Activated naive CD4-positive, alpha-beta T cell treated with anti-CD3 and anti-CD28 coated beads, Interleukin-2, amount 10 ng/mL, durations not matched to agents 7 days and 5 days (primary cell): ENCODE measurements at places on chromosomes 16 and 17.
A peak's percentile ranks its signal among the peaks of the same experiment; 100 is the strongest.

GRCh38 chr17:511001-511698 is 158.5 kb upstream of the RPH3AL start:
- no peak for DNase-seq

DNA sequence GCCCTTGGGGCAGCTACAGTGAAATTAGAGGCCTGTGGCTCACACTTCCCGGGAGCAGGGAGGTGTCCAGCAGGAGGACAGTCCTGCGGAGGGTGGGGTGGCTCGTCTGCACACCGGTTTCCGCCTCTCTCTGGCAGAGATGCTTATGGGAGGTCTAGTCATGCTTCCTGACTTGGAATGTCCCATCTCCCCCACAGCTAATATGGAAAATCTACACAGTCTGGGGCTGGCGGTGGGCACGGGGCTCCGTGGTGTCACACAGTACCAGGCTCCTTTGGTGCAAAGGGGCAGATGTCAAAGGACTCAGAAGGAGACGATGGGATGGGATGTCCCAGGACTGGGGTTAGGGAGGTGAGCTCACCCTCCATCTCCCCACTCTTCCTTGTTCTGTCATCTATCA is 44.1 kb upstream of the DOC2B start:
- DNase-seq, result peak; percentile 10

GRCh38 chr17:77662833-77663232 is 295.7 kb upstream of the TNRC6C start:
- DNase-seq, result no peak

DNA sequence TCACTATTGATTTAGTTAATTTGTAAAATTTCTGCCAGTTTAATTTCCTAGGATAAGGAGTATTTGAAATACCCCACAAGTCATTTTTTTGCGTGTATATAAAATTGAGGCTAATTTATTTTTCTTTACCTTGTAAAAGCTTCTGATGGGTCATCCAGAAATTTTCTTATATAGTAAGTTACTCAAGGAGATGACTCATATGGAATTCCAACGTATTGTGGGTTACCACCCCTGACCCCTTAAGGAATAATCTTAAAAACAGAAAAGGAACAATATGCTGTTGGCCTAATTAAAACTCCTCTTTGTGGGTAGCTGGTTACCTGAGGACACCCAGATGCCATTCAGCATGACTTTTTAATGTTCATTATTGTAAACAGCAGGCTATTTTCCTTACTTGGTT is 13.6 kb downstream of the HEATR6 start:
- DNase-seq, result no peak

- no peak for DNase-seq
Measured at GRCh38 chr16:83623091-83623730, 184.6 kb upstream of the HSBP1 start.

GRCh38 chr16:47956916-47957315 is 198.9 kb downstream of the ABCC12 start:
- no peak for DNase-seq

DNA sequence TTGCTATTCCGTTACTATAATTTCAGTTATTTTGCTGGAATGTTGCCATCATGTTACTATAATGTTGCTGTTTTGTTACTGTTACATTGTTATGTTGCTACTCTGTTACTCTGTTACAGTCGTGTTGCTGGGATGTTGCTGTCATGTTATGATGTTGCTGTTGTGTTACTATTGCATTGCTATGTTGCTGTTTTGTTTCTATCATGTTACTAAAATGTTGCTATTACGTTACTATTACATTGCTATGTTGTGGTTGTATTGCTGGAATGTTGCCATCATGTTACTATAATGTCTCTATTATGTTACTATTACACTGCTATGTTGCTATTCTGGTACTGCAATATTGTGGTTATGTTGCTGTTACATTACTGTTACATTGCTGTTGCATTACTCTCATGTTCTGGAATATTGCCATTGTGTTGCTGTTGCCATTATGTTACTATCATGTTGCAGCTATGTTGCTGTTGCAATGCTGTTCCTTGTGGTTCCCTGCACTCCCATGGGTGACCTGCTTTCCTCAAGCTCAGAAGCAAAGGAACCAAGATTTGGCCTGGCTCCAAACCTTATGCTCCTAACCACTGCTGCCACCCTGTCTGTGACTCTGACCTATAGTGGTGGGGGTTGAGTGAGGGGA is 64.4 kb downstream of the ABCC6 start:
- no peak for DNase-seq

GRCh38 chr17:82598256-82599119 is 49.8 kb downstream of the WDR45B start:
- DNase-seq, result no peak

DNA sequence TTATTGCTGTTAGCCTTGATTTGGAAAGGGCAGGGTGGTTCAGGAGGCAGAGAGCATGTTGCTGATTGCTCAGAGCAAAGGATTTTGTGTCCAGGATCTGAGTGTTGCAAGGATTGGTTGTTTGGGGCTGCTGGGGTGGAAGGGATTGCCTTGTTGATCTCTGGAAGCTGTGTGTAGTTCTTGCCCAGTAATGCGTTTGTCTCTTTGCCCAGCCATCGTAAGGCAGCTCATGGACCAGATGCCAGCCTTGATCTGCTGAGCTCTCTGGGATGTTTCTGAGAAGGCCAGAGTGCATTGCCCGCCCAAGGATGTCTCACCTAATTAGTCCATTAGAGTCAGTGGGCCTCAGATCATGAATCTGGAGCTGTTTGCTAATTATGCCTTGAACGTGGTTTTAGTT is 33.6 kb downstream of the NKD1 start:
- no peak for DNase-seq

GRCh38 chr17:60390186-60390585 is 1.7 kb downstream of the USP32 start:
- no peak for DNase-seq

- DNase-seq, result peak; percentile 17
Measured at GRCh38 chr17:144936-145670, 7.7 kb downstream of the SCGB1C2 start.

DNA sequence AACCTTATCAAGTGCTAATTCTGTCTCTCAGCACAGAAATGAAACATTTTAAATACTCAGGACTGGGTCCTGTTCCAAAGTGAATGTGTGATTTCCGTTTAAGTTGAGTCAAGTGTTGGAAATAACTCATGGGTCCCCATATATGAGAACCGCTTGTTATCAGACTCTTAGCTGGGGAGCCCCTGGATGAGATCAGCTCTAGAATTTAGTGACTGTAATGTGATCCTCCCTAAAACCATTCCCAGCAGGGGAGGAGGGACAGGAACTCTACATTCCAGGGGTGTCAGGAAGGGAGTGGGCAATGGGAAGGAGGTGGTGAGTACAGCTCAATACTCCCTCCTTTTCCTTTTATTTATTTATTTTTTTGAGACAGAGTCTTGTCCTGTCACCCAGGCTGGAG is 37.5 kb downstream of the OTOA start:
- no peak for DNase-seq

DNA sequence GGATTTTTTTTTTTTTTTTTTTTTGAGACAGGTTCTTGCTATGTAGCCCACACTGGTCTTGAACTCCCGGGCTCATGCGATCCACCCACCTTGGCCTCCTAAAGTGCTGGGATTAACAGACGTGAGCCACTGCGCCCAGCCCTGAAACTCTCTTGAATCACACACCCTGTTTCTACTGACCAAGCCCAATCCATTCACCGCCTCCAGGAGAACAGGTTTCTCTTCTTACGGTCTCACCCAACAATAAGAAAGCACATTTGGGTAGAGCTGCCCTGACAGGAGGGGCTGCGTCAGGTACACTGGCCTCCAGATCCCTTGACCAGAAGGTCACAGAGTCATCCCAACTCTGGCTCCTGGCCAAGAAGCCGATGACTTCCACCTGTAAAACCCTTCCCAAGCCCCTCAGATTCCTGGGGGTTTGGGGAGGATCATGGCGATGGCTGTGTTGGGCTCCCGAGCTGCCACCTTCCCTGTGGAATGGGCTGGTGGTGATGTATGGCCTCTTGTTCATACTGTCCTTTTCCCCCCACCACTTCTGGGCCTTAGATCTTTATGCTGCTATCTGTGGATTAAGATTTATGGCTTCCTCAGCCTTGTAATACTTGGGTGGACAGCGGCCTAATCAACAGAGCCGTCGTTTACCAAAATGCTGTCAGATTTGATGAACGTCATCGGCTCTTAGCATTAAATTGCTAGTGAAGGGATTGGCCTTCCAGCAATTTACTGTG is 89.1 kb downstream of the KATNIP start:
- DNase-seq, result no peak

DNA sequence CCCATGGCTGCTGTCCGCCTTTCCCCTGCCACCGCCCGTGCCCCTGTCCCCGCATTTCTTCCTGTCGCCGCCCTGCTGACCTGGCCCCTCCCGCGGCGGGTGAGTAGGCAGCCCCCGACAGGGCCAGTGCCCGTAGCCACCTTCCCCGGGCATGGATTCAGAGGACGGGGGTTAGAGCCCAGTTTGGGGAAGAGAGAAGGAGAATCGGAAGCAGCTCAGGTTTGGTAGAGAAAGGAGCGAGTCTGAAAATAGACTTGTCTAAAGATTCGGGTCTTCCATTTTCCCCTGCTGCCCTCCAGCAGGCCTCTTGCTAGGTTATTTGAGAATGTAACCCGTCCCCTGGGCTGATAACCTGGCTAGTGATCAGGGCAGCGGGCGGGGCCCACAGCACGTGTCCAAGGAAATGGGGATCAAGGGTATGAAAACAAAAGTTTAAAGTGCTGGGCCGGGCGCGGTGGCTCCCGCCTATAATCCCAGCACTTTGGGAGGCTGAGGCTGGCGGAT is 7.9 kb upstream of the CLDN9 start:
- peak; percentile 42 for DNase-seq

DNA sequence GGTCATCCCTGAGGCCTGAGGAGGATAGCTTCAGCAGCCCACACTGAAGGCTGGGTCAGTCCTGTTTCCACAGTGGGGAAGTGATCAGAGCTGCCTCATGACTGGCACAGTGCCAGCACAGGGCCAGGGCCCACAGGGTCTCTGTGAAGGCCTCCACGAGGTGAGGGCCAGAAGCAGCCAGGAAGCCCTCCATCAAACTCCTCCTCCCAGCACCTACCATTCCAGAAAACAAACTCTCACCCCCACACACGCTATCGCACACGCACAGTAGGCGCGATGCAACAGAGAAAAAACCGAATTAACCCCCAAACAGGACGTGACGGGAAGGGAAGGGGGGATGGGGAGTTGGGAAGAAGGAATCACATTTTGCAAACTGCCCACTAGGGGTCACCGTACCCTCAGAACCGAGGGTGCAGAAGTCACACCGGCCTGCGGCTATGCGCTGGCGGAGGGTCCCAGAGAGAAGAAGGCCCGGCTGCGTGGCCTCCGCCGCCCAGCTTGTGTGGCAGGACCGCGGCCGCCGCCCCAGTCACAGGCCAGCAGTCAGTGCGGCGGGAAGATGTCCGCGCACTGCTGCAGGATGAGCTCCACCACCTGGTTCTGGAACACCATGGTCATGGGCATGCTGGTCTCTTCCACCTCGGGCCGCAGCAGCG is 37.6 kb downstream of the ARHGAP27 start:
- DNase-seq, result peak; percentile 58

- no peak for DNase-seq
Measured at GRCh38 chr16:17149904-17150483, 320.8 kb downstream of the XYLT1 start.

- no peak for DNase-seq
Measured at GRCh38 chr16:82585675-82586074, 41.1 kb upstream of the CDH13 start.

- DNase-seq, result no peak
Measured at GRCh38 chr16:59905131-59905530, 1171.0 kb upstream of the GOT2 start.

GRCh38 chr16:83899272-83899897 is 470 bp downstream of the MLYCD start:
- peak; percentile 61 for DNase-seq

DNA sequence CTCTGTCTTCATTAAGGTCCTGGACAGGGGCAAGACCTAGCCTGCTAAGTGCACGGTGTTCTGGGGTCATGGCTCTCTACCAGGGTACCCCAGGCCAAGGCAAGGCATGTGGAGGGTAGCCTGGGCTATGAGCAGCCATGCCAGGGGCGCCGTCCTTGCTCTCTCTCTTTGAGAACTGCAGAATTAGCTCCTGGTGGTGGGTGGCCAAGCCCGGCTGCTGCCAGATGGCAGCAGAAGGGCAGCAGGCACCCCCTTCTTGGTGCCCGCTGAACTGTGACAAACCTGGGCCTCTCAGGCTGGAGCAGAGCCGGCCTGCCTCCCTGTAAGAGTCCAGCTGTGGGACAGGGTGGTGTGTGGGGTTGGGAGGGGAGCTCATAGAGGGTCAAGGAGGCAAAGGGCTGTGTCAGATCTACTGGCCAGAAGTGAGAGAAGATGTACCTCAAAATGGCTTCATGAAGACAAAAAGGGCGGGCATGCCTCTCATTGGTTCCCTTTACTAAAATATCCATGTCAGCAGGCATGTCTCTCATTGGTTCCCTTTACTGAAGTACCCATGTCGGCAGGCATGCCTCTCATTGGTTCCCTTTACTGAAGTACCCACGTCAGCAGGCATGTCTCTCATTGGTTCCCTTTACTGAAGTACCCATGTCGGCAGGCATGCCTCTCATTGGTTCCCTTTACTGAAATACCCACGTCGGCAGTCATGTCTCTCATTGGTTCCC is 81.7 kb upstream of the SDK2 start:
- no peak for DNase-seq

DNA sequence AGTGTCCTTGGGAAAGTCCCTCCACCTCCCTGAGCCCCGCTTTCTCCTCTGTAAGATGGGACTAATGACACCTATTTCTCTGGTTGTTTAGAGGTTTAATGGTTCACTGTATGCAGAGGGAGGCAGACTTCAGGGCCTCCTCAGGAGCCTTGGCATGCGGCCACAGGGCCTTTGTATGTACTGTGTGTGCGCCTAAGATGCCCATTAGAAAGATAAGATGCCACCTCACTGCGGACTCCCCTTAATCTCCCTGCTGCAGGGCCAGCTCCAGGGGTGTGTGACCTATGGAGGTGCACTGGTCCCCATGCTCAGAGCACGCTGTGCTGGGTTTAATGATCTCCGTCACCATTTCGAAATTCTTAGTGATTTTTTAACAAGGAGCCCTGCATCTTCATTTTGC is 59.3 kb downstream of the TMEM235 start:
- no peak for DNase-seq

DNA sequence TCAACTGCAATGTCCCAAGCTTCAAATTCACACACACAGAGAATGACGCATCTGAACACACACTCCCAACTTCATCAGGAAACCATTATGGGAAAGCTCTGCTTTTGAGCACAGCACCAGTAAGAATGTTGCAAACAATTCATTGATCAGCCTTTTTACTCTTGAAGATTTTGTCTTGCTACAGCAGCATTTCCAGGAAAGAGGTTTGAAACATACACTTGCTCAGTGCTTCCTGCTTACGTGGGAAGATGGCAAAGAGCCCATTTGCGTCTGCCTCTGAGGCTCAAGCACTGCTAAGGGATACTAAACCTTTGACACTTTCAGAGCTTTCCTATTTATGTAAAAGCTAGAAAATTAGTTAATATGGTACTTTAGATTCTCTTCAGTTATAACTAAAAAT is 77.2 kb upstream of the MON1B start:
- no peak for DNase-seq

GRCh38 chr17:55774846-55775271 is 24.0 kb downstream of the PCTP start:
- no peak for DNase-seq

GRCh38 chr17:69500911-69501429 is 86.5 kb downstream of the MAP2K6 start:
- DNase-seq, result no peak
